ENCODE measurements at places on chromosomes 11 and 22.

GRCh38 chr11:69242266-69242920 is 51.6 kb upstream of the MYEOV start:
- DNase-seq, result no peak

DNA sequence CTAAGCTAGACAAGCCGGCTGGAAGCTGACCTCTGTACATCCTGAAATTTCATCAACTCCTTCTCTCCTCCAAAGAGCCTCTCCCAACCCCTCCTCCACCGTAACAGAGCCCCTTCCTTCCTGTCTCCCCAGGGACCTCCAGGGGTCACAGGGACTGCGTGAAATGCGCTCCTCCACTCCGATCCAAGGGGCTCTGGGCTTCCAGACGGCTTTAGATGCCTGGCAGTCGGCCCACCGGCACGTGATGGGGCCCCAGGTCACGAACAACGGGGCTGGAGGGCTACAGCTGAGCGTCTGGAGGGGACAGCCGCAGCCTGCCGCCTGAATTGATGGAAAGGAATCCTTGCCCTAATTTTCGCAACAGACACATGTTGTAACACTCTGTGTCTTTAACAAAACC is 264.1 kb downstream of the MN1 start:
- DNase-seq, result no peak

DNA sequence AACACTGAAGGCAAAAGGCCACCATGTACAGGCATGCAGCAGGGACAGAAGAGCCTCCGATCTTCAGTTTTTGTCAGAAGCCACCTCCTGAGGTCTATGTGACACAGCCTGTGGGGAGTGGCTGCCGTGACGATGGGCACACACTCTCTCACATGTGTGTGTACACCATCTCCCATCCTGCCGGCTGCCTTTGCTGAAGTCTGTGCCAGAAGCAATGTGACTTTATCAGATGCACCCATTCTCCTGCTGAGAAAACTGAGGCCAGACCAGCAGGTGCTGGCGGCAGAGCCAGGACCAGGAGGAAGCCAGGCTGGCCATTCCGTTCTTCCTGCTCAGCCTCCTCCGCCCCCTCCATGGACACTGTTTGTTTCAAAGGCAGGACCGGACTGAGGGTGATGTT is 16.7 kb downstream of the SHANK2 start:
- DNase-seq, result no peak

DNA sequence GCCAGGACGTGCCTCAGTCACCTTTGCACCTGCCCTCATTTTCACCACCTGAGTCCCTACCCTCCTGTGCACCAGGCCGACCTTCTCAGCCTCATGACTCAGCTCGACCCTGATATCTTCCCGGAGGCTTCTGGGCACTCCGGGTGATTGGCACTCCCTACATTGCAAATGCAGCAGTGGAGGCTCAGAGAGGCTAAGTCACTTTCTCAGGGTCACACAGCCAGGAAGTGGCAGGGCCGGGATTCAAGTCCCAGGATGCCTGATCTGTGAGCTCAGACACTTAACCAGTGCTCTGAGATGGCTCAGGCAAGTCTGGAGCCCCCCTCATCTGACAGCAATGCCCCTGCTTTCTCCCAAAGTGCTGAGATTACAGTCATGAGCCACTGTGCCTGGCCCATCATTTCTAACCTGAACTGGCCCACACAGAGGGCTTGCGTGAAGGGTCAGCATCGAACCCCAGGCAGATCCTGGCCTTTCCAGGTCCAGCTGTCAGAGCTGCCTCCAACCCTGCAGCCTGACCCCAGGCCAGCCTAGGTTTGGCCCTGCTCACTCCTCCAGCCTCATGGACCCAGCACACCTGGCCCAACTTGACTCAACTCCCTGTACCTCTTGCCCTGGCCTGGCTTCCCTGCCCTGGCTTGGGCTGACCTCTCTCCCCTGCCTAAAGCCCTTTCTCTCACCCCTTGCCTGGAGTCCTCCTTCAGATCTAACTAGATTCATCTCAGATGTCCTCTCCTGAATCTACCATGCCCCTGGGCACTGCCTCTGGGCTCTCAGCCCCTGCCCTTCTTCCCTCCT is 40.7 kb upstream of the RTL6 start:
- DNase-seq, result no peak

DNA sequence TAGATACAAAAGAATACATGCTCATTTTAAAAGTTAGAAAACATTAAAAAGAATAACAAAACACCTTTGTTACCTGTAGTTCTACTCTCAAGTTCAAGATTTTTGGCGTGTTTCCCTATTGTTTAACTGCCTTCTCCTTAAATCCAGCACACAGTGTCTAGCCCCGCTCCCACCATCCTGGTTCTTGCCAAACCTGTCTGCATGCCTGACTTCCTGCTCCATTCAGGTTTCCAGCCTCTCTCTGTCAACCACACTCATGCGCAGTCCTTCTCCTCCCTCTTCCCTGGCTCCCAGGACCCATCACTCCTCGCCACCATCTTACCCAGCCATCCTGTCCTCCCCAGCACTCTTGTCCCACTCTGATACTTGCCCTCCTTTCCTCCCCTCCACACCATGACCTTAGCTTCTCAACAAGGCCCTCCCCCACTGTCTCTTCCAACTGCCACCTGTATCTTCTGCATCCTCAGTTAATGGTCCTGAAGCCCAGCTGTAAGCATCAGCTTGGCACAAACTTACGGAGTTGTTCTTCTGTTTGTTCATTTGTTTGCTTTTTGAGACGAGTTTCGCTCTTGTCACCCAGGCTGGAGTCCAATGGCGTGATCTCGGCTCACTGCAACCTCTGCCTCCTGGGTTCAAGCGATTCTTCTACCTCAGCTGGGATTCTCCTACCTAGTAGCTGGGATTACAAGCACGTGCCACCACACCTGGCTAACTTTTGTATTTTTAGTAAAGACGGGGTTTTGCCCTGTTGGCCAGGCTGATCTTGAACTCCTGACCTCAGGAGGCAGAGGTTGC is 7.5 kb upstream of the MYH9 start:
- DNase-seq, result no peak

DNA sequence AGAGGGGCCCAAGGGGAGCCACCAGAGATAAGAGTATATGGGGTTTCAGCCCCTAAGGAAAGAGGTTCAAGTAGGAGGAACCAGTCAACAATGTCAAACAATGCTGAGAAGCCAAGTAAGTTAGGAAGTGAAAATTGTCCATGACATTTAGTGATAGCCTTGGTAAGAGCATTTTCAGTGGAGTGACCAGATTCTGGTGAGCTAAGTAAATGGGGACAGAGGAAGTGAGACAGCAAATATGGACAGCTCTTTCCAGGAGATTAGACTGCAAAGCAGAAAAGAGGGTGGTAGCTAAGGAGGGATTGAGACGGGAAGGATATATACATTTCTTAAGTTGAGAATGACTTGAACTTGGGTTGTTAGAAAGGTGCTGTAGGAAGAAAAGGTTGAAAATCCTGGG is 22.9 kb downstream of the POLD3 start:
- no peak for DNase-seq

GRCh38 chr11:128776424-128777284 is 82.8 kb downstream of the FLI1 start:
- DNase-seq, result peak; percentile 48

GRCh38 chr11:133064152-133064877 is 468.0 kb downstream of the OPCML start:
- peak; percentile 20 for DNase-seq

DNA sequence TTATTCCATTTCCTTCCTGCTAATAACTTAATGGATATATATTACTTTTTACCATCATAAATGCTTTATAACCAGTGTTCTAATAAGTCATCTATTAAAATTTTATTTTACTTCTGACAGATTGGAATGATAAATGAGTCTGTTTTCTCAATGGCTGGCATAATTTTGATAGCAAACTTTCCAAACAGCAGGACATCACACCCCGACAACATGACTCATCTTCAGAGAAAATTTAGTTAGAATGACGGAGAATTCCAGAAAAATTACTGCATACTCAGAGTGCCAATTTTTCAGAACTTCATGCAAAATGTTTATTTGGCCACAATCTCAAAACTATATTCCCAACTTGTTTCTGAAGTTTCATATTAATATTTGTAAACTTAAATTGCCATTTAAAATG is 174.4 kb downstream of the SWAP70 start:
- DNase-seq, result no peak

- DNase-seq, result peak; percentile 52
Measured at GRCh38 chr11:10725114-10725906, 25.7 kb upstream of the CTR9 start.

DNA sequence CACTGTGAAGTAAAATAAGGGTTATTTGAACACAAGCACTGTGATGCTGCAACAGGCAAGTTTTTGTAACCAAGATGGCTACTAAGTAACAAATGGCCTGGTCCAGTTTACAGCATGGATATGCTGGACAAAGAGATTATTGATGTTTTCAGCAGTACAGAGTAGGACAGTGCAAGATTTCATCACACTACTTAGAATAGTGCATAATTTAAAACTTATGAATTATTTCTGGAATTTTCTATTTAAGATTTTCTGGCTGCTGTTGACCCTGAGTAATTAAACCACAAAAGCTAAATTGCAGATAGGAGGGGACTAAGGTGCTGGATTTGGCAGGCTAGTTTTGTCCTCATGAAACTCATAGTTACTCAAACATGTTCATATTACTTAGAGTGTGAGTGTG is 33.1 kb downstream of the CEP295 start:
- no peak for DNase-seq

DNA sequence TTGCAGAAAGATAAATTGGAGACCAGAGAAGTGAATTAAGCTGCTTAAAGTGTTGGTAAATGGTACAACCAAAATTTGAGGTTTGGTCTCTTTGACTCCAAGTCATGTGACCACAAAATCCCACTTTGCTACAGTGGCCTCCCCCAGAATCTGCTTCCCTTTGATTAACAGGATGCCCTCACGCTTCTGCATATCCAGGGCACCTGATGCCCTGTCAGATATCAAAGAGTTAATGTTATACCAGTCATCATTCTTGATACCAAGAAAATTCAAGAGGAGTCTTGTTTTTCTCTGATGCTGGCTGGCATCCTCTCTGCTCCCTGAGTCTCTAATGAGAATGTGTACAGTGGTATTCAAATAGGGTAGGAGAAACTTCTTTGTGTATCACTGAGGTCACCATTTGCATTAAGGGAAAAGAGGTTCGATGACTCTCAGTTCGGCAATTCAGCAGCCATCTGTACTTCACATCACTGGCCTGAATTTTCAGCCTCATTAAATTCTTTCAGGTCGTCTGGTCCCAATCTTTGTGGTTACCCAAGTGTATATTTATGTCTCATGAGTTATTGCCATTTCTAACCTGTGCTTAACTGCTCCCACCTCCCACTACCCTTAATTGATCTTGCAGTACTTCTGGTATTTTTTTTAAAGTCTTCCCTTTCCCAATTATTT is 73.9 kb downstream of the BDNF start:
- DNase-seq, result no peak

GRCh38 chr22:30265823-30266444 is 717 bp downstream of the OSM start:
- peak; percentile 92 for DNase-seq

DNA sequence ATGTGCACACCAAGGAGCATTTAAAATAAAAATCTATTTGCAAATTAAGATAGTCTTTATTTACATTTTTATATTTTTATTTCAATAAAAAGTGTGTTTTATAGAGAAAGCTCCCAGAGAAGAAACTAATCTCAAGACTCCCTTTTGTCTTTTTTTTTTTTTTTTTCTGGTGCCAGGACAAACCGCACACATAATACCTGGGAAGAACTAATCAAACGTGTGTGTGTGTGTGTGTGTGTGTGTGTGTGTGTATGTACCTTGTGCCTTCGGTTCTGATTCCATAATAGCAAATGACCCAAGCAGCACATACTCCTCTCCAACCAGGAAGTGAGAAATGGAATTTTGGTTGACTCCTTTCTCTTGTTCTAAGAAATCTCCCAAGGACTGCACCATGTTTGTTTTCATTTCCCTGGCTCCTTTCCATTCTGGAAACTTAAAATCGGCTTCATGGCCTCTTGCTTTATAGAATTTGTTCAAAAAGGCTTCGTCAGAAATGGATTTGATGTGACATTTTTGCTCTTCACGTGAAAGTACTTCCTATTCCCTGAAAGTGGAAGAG is 65.3 kb downstream of the ST3GAL4 start:
- no peak for DNase-seq

DNA sequence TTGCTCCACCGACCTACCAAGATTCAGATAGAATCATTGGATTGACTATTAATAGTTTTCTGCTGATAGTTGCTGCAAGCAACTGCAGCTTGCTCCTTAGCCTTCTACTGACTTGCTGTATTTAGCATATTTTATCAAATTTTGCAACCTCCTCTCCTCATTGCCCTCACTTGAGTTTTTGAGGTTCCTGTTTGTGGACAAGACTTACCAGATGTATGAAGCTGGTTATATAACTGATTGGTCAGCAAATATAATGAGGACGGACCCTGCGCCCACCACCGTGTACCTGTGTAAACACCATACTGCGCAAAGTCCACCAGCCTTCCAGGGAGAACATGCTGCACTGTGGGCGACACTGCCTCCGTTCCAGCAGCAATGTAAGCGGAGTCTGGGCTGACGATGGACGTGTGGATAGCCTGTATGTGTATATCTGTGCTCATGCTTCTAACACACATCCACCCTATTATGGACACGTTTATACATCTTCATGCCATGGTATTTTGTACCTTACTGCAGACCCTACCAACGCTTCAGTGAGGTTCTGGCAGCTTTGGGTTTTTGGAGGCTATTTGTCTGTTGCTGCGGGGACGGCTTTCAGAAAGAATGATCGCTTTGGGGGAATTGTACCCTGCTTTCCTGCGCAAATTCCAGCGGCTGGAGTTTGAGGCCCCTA is 1.5 kb upstream of the USP18 start:
- no peak for DNase-seq

GRCh38 chr22:41478473-41478872 is 9.6 kb downstream of the ACO2 start:
- DNase-seq, result no peak

DNA sequence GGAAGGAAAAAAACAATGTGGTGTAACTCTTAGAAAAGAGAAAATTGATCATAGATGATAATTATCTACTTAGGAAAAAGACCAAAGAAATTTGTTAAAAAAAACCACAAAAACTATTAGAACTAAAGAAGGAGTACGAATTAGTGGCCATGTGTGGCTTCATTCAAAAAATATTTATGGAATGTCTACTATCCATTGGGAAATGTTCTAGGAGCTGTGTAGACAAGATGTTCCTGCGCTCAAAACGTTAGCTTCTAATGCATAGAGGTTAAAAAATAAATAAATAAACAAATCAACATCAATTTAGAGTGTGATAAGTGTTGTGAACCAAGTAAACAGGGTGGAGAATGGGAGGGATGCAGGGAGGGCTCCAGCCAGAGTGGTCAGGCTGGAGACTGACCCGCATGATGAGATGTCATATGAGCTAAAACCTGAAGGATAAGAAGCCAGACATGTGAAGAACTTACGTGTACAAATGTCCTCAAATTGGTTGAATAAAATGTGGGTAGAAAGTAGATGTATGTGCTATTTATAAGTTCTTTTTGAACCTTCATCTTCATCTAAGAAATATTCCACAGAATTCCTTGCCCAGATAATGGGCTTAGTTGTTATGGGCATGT is 4.3 kb upstream of the EXPH5 start:
- no peak for DNase-seq

DNA sequence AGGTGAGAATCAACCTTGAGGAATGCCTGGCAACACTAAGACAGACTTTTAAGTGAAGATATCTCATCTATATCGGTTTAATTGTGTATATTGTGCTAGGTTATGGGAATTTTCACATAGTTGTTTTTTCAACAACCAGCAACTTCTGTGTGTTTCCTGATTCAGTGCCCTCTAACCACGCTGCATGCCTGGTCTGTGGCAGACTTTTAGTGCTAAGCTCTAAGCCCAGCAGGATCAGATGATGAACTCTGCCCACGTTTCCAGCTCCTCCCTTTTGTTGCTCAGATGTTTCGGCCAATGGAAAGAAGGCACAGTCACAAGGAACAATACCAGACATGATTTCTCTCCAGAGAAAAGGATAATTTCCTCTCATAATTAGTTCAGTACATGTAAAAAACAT is 1.4 kb upstream of the VWA5A start:
- no peak for DNase-seq

All from activated CD4-positive, alpha-beta memory T cell treated with anti-CD3 and anti-CD28 coated beads for 36 hours (primary cell).